B cell (primary cell): ENCODE measurements at places on chromosomes 1 and 21.

DNA sequence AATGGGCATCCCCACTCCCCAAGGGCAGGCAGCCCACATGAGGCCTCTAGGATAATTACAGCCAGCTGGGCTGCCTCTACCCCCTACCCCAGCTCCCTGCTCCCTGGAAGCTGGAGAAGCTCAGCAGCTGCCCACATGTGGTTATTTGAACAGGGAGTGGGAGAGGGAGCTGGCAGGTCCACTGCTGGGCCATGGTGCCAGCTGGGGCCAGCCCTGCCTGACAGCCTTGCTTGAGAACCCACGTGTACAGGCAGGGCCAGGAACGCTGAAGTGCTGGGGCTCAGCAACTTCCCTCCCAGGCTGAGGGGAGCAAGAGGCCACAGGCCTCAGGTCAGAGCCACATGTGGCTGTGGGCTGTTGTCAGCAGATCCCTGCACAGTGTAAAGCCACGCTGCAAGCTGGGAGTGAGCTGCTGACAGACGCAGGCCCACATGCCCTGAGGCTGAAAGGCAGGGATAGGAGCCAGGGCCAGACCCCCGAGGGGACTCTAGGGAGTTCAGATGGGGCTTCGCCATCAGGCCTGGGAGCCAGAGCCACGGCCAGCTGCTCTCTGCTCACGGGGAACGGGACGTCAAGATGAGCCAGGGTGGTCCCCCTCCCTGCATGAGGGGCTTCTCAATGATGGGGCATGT, 129.0 kb downstream of the SYF2 start:
- DNase-seq = no peak
- H3K27me3 ChIP-seq = peaks cover 9% of the 10 kb centered on the region
- H3K27ac ChIP-seq = no peak overlapping the region
- peaks cover 30% of the 10 kb centered on the region for H3K4me1 ChIP-seq
- H3K36me3 ChIP-seq = no peaks in the 10 kb centered on the region

DNA sequence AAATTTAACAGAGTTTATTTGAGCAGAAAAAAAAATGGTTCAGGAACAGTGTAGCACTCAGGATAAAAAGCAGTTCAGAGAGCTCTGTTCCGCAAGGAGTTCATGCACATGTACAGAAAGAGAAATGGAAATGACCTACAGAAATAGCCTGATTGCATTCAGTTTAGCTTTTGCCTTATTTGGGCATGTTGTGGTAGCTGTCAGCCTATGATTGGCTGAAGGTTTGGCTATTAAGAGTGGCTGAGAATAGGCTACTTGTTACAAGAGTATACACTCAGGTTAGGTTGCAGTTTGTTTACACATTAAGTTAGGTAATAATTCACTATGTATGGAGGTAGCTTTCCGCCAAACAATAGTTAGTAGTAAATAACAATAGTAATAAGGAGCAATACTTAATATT, 511.0 kb upstream of the TMPRSS15 start:
- no peaks in the 10 kb centered on the region for H3K4me1 ChIP-seq
- DNase-seq = no peak
- no peak overlapping the region for H3K27ac ChIP-seq
- no peak overlapping the region for H3K4me3 ChIP-seq
- no peaks in the 10 kb centered on the region for H3K36me3 ChIP-seq
- H3K27me3 ChIP-seq = no peaks in the 10 kb centered on the region

DNA sequence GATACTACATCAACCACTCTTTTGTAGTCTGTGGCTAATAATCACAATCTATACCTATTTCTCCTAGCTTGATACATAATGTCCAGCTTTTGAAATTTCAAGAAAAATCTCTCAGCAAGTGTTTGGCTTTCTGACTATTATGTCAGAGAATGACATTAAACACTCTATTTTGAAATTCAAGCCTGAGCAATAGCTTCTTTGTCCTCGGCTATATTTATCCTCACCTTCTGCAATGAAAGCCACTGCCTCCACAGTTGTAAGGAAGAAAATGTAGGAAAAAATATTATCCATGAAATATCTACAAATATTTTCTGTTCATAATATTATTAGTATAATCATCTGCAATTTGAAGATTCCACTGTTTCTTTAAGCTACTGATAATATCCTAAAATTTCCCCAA, 22.1 kb downstream of the LRRC7 start:
- no peaks in the 10 kb centered on the region for H3K4me1 ChIP-seq
- H3K27ac ChIP-seq = no peak overlapping the region
- DNase-seq = no peak
- no peak overlapping the region for H3K4me3 ChIP-seq
- no peaks in the 10 kb centered on the region for H3K27me3 ChIP-seq

- H3K27me3 ChIP-seq = no peaks in the 10 kb centered on the region
- no peaks in the 10 kb centered on the region for H3K36me3 ChIP-seq
- no peak for DNase-seq
- no peak overlapping the region for H3K27ac ChIP-seq
These were observed 13.5 kb downstream of the KCNN3 start for GRCh38 chr1:154856544-154856943.

- H3K36me3 ChIP-seq = no peaks in the 10 kb centered on the region
- DNase-seq = no peak
- no peaks in the 10 kb centered on the region for H3K27me3 ChIP-seq
- H3K4me3 ChIP-seq = no peak overlapping the region
These were observed 160.5 kb downstream of the LTN1 start for GRCh38 chr21:28832013-28832714.

GRCh38 chr1:76281306-76281705, 206.8 kb downstream of the ST6GALNAC3 start:
- no peak overlapping the region for H3K4me3 ChIP-seq
- no peaks in the 10 kb centered on the region for H3K36me3 ChIP-seq
- H3K27me3 ChIP-seq = no peaks in the 10 kb centered on the region
- no peak for DNase-seq
- peaks cover 13% of the 10 kb centered on the region for H3K4me1 ChIP-seq

DNA sequence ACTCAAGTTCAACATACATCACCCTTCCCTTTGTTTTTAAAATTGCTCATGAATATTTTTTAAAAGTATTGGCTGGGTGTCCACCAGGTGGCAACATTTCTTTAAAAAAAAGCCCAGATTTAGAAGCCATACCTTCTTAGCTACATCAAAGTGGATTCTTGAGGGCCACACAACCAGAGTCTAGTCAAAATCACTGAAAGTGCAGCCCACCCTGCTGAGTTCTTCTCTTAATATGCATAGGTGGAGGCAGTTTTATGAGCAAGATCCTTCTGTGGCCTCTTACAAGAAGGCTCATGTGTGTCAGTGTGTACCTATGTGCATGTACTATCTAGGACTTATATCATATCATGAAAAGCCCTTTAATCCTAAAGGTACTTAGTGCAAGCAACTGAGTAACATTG, 16.9 kb upstream of the GNG12 start:
- no peaks in the 10 kb centered on the region for H3K36me3 ChIP-seq
- H3K4me3 ChIP-seq = no peak overlapping the region

DNA sequence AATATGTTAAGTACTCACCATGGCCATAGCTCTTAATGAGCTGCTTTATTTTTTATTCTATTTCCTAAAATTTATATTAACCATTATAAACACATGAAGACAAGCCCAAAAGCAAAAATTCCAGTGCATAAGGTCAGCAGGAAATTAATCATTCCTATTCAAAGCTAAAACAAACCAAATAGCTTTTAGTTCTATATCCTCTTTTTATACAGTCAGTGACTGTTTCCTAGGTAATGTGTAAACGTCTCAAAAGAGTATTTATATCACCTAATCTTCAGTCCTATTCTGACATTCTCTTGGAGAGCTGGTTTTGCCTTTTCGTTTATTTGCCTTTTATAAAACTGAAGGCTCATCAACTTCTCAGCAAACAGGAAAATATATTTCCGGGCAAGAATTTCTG, 4.2 kb downstream of the GOLPH3L start:
- no peaks in the 10 kb centered on the region for H3K27me3 ChIP-seq
- no peak overlapping the region for H3K4me3 ChIP-seq
- no peak for DNase-seq
- peaks cover 17% of the 10 kb centered on the region for H3K36me3 ChIP-seq
- H3K4me1 ChIP-seq = peaks cover 8% of the 10 kb centered on the region

- peaks cover 3% of the 10 kb centered on the region for H3K4me1 ChIP-seq
- H3K27me3 ChIP-seq = no peaks in the 10 kb centered on the region
- no peak overlapping the region for H3K27ac ChIP-seq
- no peak overlapping the region for H3K4me3 ChIP-seq
- no peak for DNase-seq
These were observed 8.5 kb upstream of the ERG start for GRCh38 chr21:38506661-38507281.

DNA sequence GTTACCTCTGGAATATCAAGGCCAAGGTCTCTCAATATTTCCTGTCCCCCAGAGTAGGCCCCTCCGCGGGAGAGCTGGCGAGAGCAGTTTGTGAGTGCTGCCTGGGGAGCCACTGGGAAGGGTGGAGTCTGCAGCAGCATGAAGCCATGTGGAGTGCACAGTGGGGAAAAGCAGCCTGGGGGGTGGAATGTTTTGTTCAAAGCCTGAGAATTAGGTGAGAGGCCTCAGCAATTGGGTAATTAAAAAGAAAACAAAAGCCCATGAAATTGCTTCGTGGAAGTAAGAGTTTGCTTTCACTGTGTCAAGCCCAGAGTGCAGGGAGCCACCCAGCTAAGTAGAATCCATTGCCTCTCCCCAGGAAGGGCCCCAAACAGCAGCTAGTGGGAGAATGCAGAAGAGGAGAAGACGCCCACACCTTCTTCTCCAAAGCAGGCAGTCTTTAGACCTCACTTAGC, 30.2 kb upstream of the DISC1 start:
- no peaks in the 10 kb centered on the region for H3K27me3 ChIP-seq
- H3K4me3 ChIP-seq = no peak overlapping the region
- no peak for DNase-seq
- no peaks in the 10 kb centered on the region for H3K36me3 ChIP-seq
- H3K4me1 ChIP-seq = peaks cover 4% of the 10 kb centered on the region

GRCh38 chr1:220526294-220526693, 1.6 kb upstream of the MARK1 start:
- peaks cover 21% of the 10 kb centered on the region for H3K4me1 ChIP-seq
- DNase-seq = no peak
- H3K27ac ChIP-seq = no peak overlapping the region
- H3K36me3 ChIP-seq = no peaks in the 10 kb centered on the region
- H3K27me3 ChIP-seq = peaks cover 23% of the 10 kb centered on the region

DNA sequence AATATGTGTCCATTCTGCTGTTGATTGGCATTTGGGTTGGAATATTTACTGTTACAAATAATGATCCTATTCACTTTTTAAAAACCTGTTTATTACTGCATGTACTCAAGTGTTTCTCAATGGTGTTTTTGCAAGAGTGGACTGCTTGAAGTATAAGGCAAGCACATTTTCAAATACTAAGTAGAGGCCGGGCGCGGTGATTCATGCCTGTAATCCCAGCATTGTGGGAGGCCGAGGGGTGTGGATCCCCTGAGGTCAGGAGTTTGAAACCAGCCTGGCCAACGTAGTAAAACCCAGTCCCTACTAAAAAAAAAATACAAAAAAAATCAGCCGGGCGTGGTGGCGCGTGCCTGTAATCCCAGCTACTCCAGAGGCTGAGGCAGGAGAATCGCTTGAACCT, 276.9 kb upstream of the ADGRL4 start:
- no peaks in the 10 kb centered on the region for H3K27me3 ChIP-seq
- H3K4me3 ChIP-seq = no peak overlapping the region
- no peaks in the 10 kb centered on the region for H3K4me1 ChIP-seq

- DNase-seq = no peak
- no peak overlapping the region for H3K27ac ChIP-seq
- peaks cover 15% of the 10 kb centered on the region for H3K27me3 ChIP-seq
- no peaks in the 10 kb centered on the region for H3K36me3 ChIP-seq
- H3K4me3 ChIP-seq = no peak overlapping the region
- peaks cover 11% of the 10 kb centered on the region for H3K4me1 ChIP-seq
These were observed 230.1 kb upstream of the RAB4A start for GRCh38 chr1:229040630-229041358.

DNA sequence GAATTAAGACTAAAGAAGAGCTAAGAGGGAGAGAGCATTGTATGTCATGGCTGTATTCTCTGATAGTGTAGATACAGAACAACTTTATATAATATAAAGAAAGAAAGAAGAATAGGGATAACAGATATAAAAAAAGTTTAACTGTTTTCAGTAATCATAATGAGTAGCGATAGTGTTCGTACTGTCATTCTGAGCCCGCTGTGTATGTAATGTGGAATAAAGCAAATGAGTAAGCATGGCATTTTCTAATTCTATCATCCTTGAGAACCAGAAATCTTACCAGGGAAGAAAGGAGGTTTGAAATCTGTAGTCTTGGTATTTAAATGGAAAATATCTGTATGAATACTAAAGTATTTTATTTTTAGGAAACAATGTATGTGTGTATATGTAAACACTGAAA, 46.7 kb upstream of the SSX2IP start:
- H3K27ac ChIP-seq = no peak overlapping the region
- H3K4me1 ChIP-seq = no peaks in the 10 kb centered on the region

GRCh38 chr1:6535214-6535613, 19.1 kb downstream of the NOL9 start:
- H3K4me1 ChIP-seq = no peaks in the 10 kb centered on the region
- H3K4me3 ChIP-seq = no peak overlapping the region
- no peaks in the 10 kb centered on the region for H3K27me3 ChIP-seq
- peaks cover 49% of the 10 kb centered on the region for H3K36me3 ChIP-seq
- H3K27ac ChIP-seq = no peak overlapping the region

- no peak for DNase-seq
- H3K27me3 ChIP-seq = no peaks in the 10 kb centered on the region
- H3K4me3 ChIP-seq = no peak overlapping the region
- no peaks in the 10 kb centered on the region for H3K36me3 ChIP-seq
- H3K27ac ChIP-seq = no peak overlapping the region
These were observed 125.4 kb upstream of the DAB1 start for GRCh38 chr1:57549300-57549699.

DNA sequence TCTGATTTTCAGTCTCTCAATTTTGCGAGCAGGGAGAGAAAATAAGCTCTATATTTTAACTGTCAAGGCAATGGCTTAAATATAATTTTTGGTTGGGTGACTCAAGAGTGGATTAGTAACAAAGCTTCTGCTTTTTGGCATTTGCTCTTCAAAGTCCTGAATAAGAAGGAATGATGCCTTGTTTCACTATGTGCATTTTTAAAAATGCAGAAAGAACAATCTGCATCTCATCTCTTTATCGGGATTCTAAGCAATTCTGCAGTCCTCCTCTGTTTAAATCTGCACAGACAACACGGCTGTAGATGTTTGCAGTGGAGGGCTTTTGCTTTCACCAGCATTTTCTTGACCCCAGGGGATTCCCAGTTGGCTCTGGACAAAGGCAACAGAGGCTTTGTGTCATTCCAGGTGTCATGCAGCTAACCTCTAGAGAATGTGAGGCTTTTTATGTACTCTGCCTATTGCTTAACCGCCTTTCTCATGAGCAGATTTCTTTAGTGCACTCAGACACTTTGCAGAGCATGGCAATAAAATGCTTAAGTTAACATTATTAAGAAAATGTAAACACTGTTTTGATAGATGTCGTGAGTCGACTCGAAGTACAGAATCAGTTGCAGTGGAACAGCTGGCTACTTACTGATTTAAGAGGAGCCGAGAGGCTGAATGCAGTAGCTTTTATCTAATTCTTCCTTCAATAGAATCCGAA, 783.2 kb upstream of the NEGR1 start:
- no peaks in the 10 kb centered on the region for H3K27me3 ChIP-seq
- no peaks in the 10 kb centered on the region for H3K36me3 ChIP-seq
- DNase-seq = no peak
- no peak overlapping the region for H3K4me3 ChIP-seq
- H3K4me1 ChIP-seq = no peaks in the 10 kb centered on the region
